Stimulated activated CD8-positive, alpha-beta memory T cell treated with anti-CD3 and anti-CD28 coated beads, Interleukin-2, amount 100 ng/mL, for 1 hour (primary cell): ENCODE measurements at places on chromosomes 1 and 21.
A peak's percentile ranks its signal among the peaks of the same experiment; 100 is the strongest.

GRCh38 chr21:17988102-17988437 is 168.9 kb upstream of the C21orf91 start:
- no peak for DNase-seq

DNA sequence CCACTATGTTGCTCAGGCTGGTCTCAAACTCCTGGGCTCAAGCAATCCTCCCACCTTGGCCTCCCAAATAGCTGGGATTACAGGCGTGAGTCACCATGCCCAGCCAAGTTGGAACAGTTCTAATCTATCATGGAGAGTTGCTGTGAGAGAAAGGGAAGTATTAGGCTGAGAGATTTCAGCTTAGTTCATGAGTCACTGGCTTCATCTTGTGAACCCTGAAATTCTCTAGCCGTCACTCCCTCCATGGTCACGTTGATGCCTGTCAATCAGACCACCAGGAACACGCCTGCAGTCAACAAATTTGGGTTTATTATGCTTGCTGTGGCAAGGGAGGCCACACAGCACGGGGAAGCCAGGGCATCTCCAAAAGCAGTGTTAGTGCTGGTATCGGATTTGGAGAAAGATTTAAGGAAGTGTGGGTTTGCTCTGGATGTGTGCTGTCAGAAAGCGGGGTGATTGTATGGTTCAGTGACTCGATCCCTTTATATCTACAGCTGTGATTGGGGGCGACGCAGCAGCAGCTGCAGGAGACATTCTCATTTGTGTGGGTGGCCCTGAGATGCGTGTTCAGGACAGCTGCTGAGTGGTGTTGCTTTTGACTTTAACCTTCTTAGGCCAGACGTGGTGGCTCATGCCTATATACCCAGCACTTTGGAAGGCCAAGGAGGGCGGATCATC is 18.7 kb downstream of the UQCRHL start:
- no peak for DNase-seq

- DNase-seq: peak; percentile 4
Observed at GRCh38 chr1:186374303-186375151, 526 bp downstream of the TPR start.

GRCh38 chr21:34129039-34129891 is 55.9 kb downstream of the MRPS6 start:
- peak; percentile 26 for DNase-seq

GRCh38 chr1:75208862-75209261 is 74.7 kb downstream of the LHX8 start:
- no peak for DNase-seq
